ENCODE measurements at places on chromosomes 11 and 22. TPM values are rescaled to one million over a fixed set of nuclear protein-coding genes. Genes with fewer than 3 reads are reported as not detected.

GRCh38 chr11:126722006-126722736 lies 278.4 kb downstream of the KIRREL3 start:
- H3K27ac ChIP-seq: no peak overlapping the region
- no peak overlapping the region for H3K4me3 ChIP-seq
- no peaks in the 10 kb centered on the region for H3K27me3 ChIP-seq
- H3K36me3 ChIP-seq: no peaks in the 10 kb centered on the region
- no peaks in the 10 kb centered on the region for H3K4me1 ChIP-seq

GRCh38 chr11:119368121-119369034 lies 13.1 kb downstream of the USP2 start:
- peaks cover 12% of the 10 kb centered on the region for H3K4me1 ChIP-seq
- peak overlapping the region; percentile 24 for H3K27ac ChIP-seq
- no peak overlapping the region for H3K4me3 ChIP-seq
- DNase-seq: no peak
- H3K27me3 ChIP-seq: peaks cover 19% of the 10 kb centered on the region

DNA sequence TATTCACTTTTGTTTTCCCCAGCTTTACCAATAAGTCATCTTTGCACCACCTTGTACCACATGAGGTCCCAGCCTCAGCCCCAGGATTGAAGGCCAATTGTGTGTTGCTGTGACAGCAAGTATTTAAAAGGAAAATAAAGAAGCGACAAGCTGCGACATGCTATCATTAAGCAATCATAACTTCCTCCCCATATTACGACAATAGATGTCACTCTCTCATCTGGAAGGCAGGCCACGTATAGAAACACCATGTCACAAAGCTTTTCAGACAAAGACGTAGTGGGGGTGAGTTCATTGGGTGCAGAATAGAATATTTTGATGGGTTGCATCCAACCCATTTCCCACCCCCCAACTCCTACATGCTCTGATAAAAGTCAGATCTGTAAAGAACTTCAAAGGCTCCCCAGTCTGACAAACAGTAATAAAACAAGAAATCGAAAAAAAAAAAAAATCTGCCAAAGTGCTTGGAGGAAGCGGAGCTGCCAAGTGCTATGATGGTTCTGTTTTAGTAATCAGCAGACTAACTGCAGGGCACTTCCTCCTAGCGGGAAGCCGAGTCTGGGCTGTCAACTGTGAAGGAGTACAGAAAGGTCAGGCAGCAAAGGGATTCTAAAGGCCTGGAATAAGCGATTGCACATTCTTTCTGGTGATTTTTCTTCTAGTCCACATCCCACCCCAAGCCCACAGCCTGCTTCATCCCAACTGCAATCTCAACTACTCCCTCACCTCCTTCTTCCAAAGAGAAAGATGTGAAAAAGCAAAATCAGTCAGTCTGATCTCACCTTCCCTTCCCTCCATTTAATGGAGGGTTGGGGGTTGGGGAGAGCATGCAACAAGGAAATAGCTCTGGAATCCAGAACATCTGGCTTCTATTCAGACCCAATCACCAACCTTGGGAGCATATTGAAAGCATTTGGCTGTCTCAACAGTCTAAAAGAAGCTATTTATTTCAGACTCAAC lies 131.4 kb upstream of the UBASH3B start:
- no peaks in the 10 kb centered on the region for H3K4me1 ChIP-seq
- H3K36me3 ChIP-seq: no peaks in the 10 kb centered on the region
- H3K27me3 ChIP-seq: no peaks in the 10 kb centered on the region

DNA sequence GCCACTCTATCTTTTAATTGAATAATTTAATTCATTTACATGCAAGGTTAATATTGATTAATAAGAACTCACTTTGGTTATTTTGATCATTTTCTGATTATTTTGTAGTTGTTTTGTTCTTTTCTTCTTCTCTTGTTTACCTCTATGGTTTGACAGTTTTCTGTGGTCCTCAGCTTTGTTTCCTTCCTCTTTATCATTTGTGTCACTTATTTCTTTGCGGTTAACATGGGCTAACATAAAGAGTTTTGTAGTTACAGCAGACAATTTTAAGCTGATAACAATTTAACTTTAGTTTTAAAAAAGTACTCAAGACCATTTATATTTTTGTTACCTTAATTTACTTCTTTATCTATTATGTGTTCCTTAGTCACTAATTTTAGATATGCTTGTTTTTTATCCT lies 1032.8 kb upstream of the RAG2 start:
- no peaks in the 10 kb centered on the region for H3K4me1 ChIP-seq
- no peaks in the 10 kb centered on the region for H3K27me3 ChIP-seq
- H3K4me3 ChIP-seq: no peak overlapping the region
- H3K36me3 ChIP-seq: no peaks in the 10 kb centered on the region

DNA sequence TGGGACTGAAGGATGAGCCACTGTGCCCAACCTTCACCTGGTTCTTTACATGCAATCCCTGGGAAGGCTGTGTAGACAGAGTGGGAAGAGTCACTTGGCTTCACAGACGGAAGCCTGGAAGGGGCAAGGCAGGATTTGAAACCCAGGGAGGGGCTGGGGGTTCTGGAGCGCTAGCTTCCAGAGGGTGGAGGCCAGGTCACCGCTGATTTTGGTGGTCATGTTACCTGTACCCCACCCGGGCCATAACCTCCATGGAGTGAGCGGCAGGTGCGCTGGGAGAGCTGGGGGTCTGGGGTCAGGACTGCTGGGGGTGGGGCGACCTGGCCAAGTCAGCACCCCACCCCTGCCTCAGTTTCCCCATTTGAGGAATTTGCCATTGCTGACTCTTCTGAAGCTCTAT lies 38.3 kb downstream of the PDGFB start:
- no peak overlapping the region for H3K27ac ChIP-seq
- H3K4me1 ChIP-seq: no peaks in the 10 kb centered on the region
- no peaks in the 10 kb centered on the region for H3K36me3 ChIP-seq
- H3K27me3 ChIP-seq: no peaks in the 10 kb centered on the region

DNA sequence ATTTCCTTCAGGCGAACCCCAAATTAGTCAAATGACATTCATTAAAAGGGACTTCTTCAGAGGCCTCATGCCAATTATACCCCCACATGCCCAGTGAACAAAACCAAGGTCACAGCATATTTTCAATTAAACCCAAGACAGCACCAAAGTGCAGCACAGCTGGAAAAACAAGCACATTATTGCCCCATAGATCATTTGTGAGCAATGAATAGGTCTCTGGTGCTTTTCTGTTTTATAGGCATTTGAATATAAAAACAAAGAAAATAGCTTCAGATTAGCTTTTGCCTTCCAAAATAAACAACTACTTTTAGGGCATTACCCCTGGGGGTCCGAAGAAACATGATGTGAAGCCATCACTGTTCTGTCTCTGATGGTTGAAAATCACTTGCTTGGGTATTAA lies 1319.9 kb downstream of the LRRC4C start:
- no peak for DNase-seq
- no peak overlapping the region for H3K4me3 ChIP-seq
- no peak overlapping the region for H3K27ac ChIP-seq
- no peaks in the 10 kb centered on the region for H3K4me1 ChIP-seq

DNA sequence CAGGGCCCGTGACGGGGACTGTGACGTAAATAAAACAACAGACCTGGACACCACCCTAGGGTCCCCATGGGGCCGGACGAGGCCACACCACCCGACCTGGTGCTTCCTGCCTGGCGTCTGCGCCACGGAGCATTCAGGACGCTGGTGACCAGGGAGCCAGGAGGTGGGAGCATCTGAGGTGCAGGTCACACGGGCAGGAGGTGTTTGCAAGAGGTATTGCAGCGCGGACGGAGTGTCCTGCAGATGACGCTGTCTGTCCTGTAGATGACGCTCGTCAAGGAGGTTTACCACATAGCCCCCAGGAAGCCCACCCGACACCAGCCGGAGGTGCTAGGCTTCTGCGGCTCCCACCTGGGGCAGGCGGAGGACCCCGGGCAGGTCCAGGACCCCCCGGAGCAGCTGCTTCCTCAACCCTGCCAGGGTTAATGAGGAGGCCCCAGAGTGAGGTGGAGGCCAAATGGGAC lies 986 bp upstream of the MUC5B start:
- no peak overlapping the region for H3K4me3 ChIP-seq
- H3K4me1 ChIP-seq: no peaks in the 10 kb centered on the region
- DNase-seq: no peak
- H3K36me3 ChIP-seq: no peaks in the 10 kb centered on the region

Gene OSBP2
- 0.66 TPM for total RNA-seq

Gene ANO5
- 0.04 TPM for total RNA-seq

Gene CYP2D6
- 1.8 TPM for total RNA-seq
